ENCODE measurements at places on chromosomes 12 and 14.

DNA sequence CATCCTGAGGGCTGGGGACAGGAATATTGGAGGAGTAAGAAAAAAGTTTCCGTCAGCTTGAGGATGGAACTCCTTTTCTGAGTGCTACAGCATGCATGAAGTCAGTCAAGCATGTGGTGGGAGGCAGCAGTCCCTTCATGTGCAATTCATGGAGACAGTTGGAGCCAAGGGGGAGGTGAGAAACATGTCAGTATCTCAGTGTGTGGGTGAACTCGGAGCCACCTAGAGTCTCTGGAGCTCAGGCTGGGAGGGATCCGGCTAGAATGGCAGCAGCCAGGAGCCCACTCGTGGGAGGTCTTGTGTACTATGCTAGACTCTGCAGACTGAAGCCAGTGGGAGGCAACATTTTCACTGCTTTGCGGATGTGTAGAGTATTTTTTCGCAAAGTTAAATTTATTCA lies 60.3 kb downstream of the AVPR1A start:
- DNase-seq: no peak
- no peak overlapping the region for H3K4me3 ChIP-seq
- H3K27me3 ChIP-seq: no peaks in the 10 kb centered on the region
- no peak overlapping the region for H3K27ac ChIP-seq
- no peaks in the 10 kb centered on the region for H3K36me3 ChIP-seq
- H3K4me1 ChIP-seq: no peaks in the 10 kb centered on the region

DNA sequence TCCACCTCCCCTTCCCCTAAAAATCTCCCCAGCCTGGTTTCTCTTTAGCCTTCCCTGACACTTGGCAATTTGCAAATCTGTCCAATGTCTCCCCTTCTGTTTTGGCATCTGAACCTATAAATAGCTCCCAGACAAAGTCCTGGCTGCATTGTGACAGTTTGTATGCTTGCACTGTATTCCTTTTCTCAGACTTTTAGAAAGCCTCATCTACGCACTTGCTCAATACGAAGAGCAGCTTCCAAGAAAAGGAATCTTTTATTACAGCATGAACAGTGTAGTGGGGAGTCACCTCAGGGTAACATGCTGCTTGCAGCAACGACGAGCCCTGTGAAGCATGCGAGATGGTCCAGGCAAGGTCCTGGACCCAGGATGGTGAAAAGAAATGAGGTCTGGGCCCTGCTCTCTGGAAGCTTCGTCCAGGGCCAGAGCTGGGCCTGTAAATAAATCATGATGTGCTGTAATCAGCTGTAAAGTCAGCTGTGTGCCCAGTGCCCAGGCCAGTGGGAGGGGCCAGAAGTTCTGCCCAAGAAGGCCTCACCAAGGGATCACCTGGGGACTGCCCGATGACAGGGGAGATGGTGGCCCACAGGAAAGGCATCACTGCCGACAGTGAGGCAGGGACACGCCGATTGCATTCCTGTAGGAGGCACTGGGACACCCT lies 88.3 kb downstream of the RIN3 start:
- peaks cover 4% of the 10 kb centered on the region for H3K4me1 ChIP-seq
- no peak overlapping the region for H3K27ac ChIP-seq
- H3K4me3 ChIP-seq: no peak overlapping the region
- DNase-seq: no peak
- no peaks in the 10 kb centered on the region for H3K36me3 ChIP-seq

GRCh38 chr14:24988760-24989159 lies 61.2 kb downstream of the STXBP6 start:
- no peak overlapping the region for H3K27ac ChIP-seq
- H3K36me3 ChIP-seq: no peaks in the 10 kb centered on the region
- peaks cover 18% of the 10 kb centered on the region for H3K4me1 ChIP-seq
- DNase-seq: no peak
- no peaks in the 10 kb centered on the region for H3K27me3 ChIP-seq

DNA sequence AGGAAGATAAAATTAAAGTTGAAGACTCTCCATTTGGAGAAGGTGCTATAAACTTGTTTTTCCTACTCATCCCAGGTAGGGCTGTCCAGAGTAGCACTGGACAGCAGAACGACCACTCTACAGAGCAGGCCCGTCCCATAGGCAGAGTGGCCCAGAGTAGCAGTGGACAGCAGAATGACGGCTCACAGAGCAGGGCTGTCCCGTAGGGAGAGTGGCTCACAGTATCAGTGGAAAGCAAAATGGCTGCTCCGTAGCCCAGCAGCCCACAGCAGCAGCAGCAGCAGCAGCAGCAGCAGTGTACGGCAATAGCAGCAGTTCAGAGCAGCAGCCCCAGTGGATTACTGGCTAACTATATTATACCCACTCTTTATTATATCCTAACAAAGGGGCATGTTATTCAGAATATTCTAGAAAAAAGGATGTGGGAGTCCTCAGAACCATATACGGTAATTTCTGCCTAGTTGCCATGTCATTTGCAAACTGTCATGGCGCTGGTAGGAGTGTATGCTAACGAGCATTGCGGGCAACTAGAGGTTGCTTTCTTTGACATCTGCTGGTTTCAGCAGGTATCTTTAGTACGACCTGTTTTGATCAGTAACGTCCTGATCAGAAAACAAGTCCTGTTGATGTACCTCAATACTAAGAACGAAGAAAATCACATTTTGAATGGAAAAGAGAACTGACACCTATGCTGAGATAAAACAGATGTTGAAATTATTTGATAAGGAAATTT lies 567.3 kb downstream of the SLC16A7 start:
- H3K4me1 ChIP-seq: no peaks in the 10 kb centered on the region
- no peaks in the 10 kb centered on the region for H3K36me3 ChIP-seq
- no peak overlapping the region for H3K4me3 ChIP-seq
- H3K27me3 ChIP-seq: no peaks in the 10 kb centered on the region
- no peak overlapping the region for H3K27ac ChIP-seq
- DNase-seq: no peak

DNA sequence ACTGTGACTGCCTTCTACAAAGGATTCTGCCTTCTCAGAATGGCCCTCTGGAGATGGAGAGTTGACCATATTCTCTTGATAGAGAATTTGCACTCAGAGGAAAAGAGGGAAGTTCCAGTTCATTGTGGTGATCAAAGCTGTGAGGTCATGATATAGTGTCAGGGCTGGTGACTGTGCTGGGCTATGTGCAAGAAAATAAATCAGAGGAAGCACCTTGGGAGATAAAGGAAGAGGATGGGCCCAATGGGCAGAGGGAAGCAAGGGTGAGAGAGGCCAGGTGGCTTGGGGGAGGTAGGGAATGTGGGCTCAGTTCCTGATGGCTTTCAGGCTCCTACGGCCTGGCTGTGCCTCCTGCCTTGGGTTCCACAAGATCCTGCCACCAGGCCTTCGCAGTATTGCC lies 145.8 kb downstream of the SLC8A3 start:
- no peak for DNase-seq
- H3K4me3 ChIP-seq: no peak overlapping the region
- no peaks in the 10 kb centered on the region for H3K4me1 ChIP-seq
- H3K27me3 ChIP-seq: no peaks in the 10 kb centered on the region
- H3K36me3 ChIP-seq: no peaks in the 10 kb centered on the region

GRCh38 chr12:9685915-9686314 lies 16.4 kb downstream of the CLEC2D start:
- H3K27me3 ChIP-seq: no peaks in the 10 kb centered on the region
- no peak overlapping the region for H3K4me3 ChIP-seq
- H3K27ac ChIP-seq: no peak overlapping the region

GRCh38 chr12:51265024-51265423 lies 5.2 kb downstream of the SMAGP start:
- H3K27ac ChIP-seq: no peak overlapping the region
- no peak for DNase-seq
- H3K27me3 ChIP-seq: no peaks in the 10 kb centered on the region
- no peaks in the 10 kb centered on the region for H3K36me3 ChIP-seq

GRCh38 chr12:82600379-82600778 lies 86.3 kb upstream of the TMTC2 start:
- no peaks in the 10 kb centered on the region for H3K27me3 ChIP-seq
- no peak for DNase-seq

- H3K4me1 ChIP-seq: no peaks in the 10 kb centered on the region
- DNase-seq: no peak
- no peaks in the 10 kb centered on the region for H3K27me3 ChIP-seq
- no peaks in the 10 kb centered on the region for H3K36me3 ChIP-seq
- no peak overlapping the region for H3K27ac ChIP-seq
Measured at GRCh38 chr12:76337583-76337982, 10.6 kb downstream of the BBS10 start.

DNA sequence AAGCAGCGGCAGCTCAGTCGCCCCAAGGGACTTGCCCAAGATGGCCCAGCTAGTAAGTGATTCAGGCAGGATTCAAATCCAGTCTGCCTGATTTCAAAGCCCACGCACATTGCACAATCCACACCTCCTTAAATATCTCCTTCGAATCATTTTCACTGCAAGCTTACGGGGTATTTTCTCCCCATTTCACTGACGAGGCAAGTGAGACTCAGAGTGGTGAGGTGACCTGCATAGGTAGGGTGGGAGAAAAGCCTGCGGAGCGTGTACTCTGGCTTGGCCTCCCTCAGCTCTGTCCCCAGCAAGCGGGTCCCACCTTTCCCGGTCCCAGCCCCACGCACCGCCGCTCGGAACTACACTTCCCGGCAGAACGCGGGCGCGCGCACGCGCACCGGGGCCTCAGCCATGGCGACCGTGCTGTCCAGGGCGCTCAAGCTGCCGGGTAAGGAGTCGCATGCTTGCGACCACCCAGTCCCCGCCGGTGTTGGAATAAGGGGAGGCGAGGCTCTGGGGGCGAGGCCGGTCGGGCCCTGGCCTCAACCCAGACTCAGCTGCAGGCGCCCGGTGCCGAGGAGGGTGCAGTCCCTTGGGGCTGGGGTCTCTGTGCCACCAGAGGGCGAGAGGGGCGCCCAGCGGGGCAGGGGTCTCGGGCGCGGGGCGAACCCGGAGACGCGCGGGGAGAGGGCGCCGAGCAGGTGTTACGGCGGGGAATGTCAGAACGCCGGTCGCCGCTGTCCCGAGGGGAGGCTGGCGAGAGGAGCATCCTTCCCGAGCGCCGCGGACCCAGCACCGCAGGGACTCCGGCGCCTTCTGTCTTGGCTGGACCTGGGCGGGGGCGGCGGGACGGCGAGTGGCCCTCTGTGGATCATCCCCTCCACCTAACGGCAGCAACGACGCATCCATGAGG lies at the start of gene FAM234B:
Gene FAM234B, plus strand, starts transcription at position 380 of the 904 bp plus-strand sequence. Its CDS starts 23 bp downstream, at position 403.
- peaks cover 49% of the 10 kb centered on the region for H3K4me1 ChIP-seq
- H3K4me3 ChIP-seq: peak within 1 kb of the TSS; percentile 99
- DNase-seq: peak; percentile 86
- peak within 1 kb of the TSS; percentile 79 for H3K27ac ChIP-seq

GRCh38 chr12:67045650-67046049 lies 223.5 kb upstream of the CAND1 start:
- H3K27me3 ChIP-seq: no peaks in the 10 kb centered on the region
- no peak overlapping the region for H3K27ac ChIP-seq
- DNase-seq: no peak
- no peaks in the 10 kb centered on the region for H3K36me3 ChIP-seq
- H3K4me1 ChIP-seq: no peaks in the 10 kb centered on the region

- H3K36me3 ChIP-seq: no peaks in the 10 kb centered on the region
- DNase-seq: no peak
- H3K27ac ChIP-seq: no peak overlapping the region
- H3K27me3 ChIP-seq: no peaks in the 10 kb centered on the region
- no peaks in the 10 kb centered on the region for H3K4me1 ChIP-seq
Measured at GRCh38 chr12:87921621-87922020, 107.6 kb downstream of the C12orf50 start.

Data from suprapubic skin (tissue), 4 donors.